NB4 (cell line): ENCODE measurements at places on chromosomes 2 and 18.

- peak; percentile 8 for DNase-seq
Observed at GRCh38 chr2:21268197-21268877, 144.6 kb downstream of the TDRD15 start.

DNA sequence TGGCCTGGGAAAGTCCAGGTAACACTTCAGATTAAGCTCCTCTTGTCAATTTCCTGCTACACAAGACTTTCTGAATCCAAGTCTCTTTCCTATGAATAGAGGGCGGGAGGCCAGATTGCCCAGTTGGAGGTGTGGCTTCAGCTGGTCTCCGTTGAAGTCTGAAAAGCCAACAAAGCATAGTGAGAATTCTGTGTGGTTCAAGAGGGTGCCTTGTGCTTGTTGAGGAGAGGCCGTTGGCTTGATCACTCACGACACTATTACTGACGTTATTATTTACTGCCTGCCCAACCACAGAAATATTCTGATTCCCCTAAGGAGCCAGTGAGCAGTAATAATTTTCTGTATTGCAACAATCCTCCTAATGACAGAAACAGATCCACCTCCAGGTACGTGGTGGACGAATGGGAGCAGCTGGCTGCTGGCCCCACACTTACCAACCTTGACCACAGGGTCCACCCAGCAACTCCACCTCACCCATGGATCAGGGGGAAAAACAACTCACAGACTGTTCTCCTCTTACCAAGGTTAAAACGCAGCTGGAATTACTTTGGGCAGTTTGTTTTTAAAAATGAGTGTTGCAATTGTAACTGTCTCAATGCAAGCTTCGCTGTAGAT is 21.9 kb downstream of the NRP2 start:
- DNase-seq, result no peak

- no peak for DNase-seq
Observed at GRCh38 chr2:163553601-163554000, 182.2 kb downstream of the FIGN start.

GRCh38 chr2:78682781-78683180 is 342.7 kb upstream of the REG3G start:
- DNase-seq, result no peak

- DNase-seq, result peak; percentile 85
Observed at GRCh38 chr2:11778923-11779757, 32.7 kb downstream of the LPIN1 start.

- peak; percentile 77 for DNase-seq
Observed at GRCh38 chr2:180983468-180984242, 3.2 kb downstream of the UBE2E3 start.

GRCh38 chr2:70511971-70512729 is 41.5 kb downstream of the TGFA start:
- DNase-seq, result peak; percentile 55

DNA sequence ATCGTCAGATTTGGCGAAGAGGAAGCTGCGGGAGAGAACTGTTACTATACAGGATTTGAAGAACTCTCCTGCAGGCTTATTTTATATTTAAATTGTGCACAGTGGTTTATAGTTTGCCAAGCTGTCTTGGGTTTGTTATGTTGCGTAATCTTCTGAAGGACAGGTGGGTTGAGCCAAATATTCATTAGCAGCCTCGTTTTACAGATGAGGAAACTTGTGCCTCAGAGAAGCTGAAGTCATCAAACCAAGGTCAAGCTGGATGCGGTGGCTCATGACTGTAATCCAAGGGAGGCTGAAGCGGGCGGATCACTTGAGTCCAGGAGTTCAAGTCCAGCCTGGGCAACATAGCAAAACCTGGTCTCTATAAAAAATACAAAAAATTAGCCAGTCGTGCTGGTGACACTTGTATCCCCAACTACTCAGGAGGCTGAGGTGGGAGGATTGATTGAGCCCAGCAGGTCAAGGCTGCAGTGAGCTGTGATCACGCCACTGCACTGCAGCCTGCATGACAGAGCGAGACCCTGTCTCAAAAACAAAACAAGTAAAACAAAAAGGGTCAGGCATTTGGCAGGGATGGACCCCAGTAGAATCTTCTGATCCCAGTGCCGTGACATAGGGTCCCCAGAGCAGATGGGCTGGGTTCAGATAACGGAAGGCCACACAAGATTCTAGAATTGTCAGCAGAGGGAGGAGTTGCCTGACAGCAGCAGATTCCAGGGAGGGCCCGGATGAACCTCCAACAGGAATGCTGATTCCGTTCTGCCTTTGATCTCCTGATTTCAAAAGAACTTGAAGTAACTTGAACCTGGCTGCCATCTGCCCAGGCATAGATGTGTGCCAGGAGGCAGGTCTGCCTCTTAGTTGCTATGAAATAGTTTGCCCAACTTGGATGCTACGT is 50.6 kb downstream of the SH3BP4 start:
- peak; percentile 12 for DNase-seq

GRCh38 chr2:45763797-45764196 is 112.3 kb downstream of the PRKCE start:
- no peak for DNase-seq

- no peak for DNase-seq
Observed at GRCh38 chr2:239853121-239853520, 172.0 kb downstream of the NDUFA10 start.

- peak; percentile 2 for DNase-seq
Observed at GRCh38 chr2:56741601-56742102, 557.9 kb downstream of the CCDC85A start.

- no peak for DNase-seq
Observed at GRCh38 chr2:202039278-202040078, 5.8 kb downstream of the FZD7 start.

DNA sequence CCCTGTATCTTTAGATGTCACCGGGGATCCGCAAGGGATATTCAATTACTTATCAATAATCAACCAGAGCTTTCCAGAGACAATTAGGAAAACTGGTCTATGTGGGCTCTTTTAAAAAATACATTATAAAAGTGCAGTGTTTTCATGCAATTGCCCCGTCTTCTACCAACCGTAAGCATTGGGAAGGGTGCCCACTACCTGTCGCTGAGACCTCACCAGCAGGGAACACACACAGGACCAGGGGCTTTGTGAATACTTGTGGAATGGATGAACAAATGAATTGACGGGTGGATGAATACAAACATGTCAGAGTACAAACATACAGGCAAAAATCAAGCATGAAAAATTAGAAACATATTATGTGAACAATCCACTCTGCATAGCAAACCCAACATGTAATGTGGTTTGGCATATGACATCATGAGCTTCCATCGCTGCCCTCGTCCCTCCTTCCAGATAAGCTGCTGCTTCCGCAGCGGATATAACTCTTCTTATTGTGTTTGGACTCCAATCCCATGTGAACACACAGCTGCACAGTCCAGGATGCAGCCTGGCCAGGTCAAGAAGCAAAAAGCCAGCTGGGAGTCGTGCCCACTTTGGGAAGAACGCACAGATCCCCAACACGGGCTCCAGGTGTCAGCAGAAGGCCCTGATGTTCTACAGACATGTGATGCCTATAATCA is 5.3 kb downstream of the FHL2 start:
- no peak for DNase-seq

DNA sequence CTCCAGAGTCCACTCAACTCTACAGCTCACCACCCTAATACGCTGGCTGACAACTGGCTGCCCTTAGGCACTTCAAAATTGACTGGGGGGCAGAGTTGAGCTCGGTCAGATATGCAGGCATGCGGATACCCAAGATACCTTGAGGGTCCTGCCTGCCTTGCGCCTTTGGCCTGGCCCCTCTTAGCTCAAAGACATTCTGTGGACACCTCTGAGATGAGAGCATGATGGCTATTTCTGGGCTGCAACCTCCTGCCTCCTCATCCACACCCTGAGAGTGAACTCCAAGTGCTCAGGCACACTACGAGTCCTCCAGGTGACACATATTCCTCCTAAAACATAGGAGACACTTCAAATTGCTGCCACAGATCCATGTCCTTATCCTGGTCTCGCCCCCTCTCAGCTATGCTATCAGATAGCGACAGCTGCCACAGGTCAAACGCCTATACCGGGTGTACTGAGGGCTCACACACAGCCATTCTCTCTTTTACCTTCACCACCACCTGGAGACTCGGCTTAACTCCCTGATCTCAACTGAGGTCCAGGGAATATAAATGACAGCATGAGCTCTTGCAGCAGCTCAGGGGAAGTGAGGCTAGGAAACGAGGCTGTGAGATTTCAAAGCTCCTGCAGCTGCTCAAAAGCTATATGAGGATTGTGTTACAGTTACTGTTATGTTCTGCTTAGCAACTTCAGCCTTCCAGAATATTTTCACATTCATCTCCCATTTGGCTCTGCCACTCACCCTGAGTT is 60.5 kb upstream of the TEX51 start:
- no peak for DNase-seq

- peak; percentile 28 for DNase-seq
Observed at GRCh38 chr2:24870891-24871705, 48.9 kb downstream of the ADCY3 start.

DNA sequence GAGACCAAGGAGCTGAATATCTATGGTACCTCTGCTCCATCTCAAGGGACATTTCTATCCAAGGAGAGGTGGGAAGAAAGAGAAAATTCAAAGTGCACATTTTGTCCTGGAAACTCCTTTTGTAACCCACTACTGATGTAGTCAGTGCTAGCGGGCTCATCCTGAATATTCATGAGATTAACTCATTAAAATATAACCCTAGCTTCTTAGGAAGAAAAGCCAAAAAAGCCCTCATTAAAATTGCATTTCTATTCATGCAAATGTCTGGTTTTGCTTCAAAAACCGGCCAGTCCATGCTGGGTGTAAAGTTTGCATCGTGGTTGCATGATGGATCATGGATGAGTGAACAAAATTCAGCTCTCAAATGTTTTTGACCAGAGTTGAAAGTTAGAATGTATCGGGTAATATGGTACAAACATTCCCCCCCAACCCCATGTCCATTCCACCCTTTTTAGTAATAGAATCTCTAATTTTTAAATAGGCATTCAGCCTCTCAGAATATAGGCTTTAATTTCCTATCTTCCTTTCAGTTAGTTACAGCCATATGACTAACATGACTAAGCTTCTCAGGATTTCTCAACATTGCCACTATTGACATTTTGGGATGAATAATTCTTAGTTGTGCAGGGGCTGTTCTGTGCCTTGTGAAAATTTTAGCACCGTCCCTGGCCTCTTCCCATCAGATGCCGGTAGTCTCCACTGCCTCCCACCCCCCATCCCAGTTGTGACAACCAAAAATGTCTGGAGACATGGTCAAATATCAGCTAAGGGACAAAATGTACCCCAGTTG is 104.2 kb upstream of the RND3 start:
- DNase-seq, result no peak
